Motor neuron (in vitro differentiated cells): ENCODE measurements at places on chromosomes 6 and 20.

DNA sequence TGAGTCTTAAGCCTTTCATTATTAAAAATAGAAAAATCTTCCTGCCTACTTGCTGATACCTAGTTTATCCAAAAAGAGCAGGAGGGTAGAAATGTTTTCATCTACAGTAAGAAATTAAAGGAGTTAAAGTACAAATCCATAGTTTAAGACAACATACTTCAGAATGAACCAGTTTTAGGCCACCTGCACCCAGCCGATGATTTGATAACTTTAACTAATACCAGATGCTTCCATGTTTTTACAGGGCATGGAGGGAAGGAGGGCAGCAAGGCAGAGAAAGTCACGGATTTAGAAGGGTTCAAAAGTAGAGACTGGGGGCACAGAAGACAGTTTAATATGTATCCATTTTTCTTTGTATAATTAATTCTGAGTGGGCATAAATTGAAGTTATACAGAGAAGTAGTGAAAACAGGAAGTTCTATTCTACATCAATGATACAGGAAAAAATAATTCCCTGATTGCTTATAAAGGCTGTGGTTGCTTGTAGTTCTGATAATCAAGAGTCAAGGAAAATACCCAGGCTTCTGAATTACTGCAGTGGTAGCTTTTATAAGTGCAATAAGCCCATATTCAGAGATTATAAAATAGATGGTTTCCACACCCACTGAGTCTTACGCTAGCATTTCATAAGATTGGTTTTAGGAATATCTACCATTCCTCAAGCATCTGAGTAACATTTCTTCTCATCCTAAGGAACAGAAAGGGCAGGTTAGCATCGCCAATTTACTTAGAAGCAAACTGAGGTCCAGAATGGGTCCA is 72.0 kb downstream of the GMDS start:
- ATAC-seq, result no peak

DNA sequence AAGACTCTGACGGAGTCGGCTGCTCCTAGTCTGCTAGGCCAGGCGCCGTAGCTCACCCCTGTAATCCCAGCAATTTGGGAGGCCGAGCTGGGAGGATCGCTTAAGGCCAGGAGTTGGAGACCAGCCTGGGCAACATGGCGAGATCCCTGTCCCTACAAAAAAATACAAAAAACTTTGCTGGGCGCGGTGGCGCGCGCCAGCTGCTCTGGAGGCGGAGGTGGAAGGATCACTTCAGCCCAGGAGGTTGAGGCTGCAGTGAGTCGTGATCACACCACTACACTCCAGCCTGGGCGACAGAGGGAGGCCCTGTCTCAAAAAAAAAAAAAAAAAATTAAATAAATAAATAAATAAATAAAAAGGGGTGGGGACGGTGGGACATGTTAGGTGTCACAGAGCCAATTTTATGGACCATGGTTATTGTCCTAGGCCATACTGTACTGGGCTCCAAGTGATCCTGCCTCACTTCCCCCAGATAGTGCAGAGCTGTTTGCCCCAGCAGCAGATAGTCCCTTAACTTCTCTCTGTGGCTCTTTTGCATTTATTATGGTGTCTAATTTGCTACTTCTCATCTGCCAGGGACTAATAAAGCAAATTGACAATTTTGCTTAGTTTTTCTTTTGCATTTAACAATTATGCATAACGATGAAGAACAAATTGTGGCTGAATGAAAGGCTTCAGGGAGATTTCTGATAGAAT is 5.2 kb downstream of the PI16 start:
- ATAC-seq, result no peak

- no peak for ATAC-seq
Measured at GRCh38 chr6:95629551-95629950, 52.2 kb downstream of the MANEA start.

- ATAC-seq, result no peak
Measured at GRCh38 chr6:6966127-6966526, 141.6 kb upstream of the RREB1 start.

DNA sequence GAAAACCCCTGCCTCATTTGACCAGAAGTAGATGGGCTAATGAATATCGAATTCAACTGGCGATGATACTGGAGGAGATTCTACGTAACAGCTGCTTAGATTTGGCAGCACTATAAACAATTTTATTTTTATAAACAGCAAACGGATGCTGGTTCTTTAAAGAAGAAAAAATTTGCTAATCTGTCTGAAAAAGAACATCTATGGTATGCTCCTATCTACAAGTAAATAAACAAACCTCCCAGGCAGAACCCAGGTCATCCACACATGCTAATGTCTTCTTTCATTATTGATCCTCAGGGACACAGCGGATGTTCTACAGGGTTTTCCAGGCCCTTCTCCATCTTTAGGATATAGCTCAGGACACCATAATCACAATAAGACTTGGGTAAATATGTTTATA is 291.3 kb downstream of the ALDH8A1 start:
- no peak for ATAC-seq

- ATAC-seq, result peak; percentile 54
Measured at GRCh38 chr6:128600397-128600951, 80.1 kb upstream of the PTPRK start.

DNA sequence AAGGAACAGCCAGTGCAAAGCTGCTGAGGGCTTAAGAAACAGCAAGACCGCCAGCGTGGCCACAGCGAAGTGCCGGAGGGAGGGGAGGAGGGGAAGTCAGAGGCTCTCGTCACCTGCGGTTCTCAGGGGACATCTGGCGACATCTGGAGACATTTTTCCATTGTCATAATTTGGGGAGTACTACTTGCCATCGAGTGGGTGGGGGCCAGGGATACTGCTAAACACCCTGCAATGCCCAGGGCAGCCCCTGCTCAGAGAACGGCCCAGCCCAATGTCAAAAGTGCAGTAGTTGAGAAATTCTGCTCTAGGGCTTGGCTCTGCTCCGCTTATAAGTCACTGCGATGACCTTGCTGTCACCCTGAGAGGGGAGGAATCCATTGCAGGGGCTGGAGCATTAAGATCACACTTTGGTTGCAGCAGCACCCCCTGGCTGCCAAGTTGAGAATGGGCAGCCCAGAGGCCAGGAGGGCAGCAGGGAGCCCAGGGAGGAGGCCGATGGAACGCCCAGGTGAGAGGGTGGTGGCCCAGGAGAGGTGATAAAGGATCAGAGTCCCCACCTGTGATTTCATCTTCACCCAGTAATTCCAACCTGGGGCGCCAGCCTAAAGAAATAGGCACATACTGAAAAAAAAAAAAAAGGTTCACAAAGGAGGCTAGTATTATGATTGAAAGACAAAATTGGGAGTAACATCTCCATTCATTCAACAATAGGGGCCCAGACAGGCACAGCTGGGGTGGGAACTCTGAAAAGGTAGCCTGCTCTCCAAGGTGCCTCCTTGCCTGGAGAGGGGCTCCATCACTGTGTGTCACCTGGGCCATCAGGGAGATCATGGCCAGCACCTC is 218.2 kb downstream of the BMP7 start:
- ATAC-seq, result no peak

DNA sequence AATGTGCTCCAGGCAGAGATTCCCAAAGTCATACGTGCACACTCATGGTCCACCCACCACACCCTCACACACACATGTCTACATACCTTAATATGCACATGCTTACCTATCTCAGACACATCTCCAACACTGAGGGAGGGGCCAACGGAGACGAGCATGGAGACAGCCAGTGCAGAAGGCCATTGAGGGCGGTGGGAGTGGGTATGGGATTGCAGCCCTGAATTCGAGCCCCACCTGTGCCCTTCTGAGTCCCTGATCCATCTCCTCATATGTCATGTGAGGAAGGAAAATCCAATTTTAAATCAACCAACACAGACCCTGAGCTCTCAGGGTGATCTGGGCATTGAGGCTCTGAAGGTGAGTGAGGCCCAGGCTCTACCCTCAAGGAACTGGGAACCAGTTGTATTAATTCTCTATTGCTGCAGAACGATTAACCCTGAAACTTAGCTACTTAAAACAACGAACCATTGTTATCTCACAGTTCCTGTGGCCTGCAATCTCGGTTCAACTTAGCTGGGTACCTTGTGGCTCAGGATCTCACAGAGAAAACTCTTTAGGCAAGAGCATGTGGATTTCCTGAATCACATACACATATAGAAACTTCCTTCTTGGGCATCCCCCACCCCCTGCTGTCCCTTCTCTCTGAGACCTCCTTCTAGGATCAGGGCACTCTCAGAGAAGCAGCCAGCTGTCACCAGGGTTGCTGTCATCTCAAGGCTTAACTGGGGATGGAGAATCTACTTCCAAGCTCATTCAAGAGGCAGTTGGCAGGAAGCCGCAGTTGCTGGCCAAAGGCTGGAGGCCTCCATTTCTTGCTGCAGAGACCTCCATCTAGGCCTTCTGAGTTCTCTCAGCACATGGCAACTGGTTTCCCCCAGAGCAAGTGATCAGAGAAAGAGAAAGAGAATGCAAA is 28.3 kb downstream of the GLP1R start:
- no peak for ATAC-seq

- ATAC-seq, result no peak
Measured at GRCh38 chr20:1524004-1524403, 32.8 kb upstream of the SIRPB2 start.

DNA sequence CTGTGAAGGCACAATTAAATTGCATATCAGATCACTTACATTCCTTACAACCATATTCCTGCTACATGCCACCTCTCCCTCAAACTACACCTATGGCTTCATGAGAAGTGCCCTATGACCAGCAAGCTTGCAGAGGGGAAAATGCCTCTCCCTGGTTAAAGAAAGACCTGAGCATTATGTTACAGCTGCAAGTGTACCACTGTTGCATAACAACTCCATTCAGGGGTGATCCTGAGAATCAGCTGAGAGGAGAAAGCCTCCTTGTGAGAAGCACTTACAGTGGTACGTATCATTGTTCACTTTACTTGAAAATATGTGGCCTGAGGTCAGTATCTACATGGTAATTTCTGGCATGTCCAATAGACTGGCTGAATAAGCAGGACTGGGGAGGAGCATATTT is 20.0 kb downstream of the PDSS2 start:
- ATAC-seq, result no peak

DNA sequence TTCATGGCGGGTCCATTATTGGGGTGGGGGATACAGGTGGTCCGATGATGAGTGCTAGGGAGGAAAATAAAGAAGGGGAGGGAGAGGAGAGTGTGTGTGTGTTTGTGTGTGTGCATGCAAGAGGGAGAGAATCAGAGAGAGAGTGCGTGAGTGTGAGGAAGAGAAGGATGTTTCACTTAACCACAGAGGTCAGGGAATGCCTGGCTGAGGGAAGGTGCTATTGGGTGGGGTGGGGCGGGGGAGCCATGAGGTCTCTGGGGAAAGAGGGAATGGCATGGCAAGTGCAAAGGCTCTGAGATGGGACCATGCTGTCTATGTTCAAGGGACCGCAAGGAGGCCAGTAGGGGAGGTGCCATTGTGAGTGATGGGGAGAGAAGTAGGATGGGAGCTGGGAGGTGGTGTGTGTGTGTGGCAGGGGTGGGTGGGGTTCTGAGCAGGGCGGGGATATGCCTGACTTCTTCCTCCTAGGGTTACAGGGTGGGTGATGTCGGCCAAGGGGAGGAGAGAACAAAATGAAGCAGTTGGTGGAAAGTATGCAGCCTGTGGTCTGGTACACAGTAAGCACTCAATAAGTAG is 23.0 kb downstream of the CEBPB start:
- no peak for ATAC-seq

GRCh38 chr20:41664584-41664983 is 46.4 kb upstream of the CHD6 start:
- no peak for ATAC-seq

DNA sequence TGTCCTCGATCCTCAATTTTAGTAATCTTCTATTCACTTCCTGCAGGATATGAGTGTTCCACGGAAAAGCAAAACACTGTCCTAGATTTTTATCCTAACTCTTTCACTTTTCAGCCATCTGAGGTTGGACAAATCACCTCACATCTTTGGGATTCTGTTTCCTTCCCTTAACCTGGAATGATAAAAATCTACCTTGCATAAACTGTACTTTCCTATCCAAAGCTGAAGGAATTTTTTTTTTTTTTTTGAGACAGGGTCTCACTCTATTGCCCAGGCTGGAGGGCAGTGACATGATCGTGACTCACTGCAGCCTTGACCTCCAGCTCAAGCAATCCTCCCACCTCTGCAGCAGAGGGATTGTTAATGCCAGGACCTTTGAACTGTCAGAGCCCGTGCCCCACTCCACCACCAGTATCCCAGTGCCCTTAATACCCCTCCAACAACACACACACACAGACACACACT is 20.5 kb downstream of the CAPN11 start:
- no peak for ATAC-seq

DNA sequence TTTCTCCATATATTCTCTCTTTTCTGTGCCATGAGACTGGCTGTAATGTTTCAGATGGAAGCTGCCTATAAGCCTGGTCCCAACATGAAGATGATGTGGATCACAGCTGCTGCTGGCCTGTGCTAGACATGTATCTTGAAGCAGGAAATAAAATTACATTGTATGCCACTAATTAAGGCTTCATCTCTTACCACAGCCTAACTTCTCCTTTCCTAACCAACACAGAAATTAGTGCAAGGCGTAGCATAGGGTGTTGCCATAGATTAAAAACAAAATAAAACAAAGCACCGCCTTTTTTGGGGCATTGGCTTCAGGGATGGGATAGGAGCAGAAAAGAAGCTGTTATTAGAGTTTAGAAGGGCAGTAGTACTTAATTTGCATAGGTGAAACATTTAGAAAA is 4.7 kb upstream of the SLC17A4 start:
- no peak for ATAC-seq

GRCh38 chr6:1535295-1535694 is 74.4 kb upstream of the FOXC1 start:
- ATAC-seq, result peak; percentile 41

GRCh38 chr6:85079761-85080160 is 315.4 kb upstream of the TBX18 start:
- ATAC-seq, result no peak

GRCh38 chr6:145258122-145258521 is 477.2 kb downstream of the EPM2A start:
- peak; percentile 51 for ATAC-seq

DNA sequence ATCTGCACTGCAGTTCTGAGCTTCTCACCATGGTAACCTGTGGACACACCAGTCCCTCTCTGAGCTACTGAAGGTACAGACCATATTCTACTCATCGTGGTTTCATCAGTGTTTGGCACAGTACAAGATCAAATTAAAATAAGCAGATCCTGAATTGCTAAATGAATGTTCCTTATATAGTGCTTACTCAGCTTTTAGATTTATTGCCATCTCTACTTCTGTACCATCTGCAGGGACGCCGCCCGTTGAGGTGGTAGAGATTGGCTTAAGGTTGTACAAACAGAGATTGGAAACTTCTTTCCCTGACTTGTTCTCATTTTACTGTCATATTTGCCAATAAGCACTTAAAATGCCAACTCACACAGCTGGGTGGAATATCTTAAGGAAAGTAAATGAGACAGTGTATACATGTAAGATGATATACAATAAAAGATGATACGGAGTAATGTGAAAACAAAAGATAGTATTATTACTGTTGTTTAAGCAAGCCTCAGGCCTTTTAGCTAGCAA is 223.4 kb upstream of the FOXQ1 start:
- ATAC-seq, result no peak

DNA sequence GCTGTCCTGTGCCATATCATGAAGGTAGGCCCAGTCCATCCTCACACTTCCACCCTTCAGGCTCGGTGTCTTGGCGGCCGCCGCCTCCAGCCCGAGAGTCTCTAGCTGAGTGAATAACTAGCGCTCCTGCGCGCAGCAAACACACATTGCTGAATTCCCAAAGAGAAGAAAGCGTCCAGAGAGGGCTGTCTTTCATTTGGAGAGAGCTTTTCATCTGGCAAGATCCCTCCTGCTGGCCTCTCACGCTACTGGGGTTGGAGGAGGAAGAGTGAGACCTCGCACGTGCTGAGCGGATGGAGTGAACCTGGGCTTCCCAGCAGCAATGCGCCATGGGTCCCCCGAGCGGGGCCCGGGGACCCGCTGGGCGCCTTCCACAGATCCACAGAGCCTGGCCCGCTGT is 73.2 kb downstream of the NCR2 start:
- no peak for ATAC-seq
